ENCODE measurements at places on chromosomes 3 and 15.

DNA sequence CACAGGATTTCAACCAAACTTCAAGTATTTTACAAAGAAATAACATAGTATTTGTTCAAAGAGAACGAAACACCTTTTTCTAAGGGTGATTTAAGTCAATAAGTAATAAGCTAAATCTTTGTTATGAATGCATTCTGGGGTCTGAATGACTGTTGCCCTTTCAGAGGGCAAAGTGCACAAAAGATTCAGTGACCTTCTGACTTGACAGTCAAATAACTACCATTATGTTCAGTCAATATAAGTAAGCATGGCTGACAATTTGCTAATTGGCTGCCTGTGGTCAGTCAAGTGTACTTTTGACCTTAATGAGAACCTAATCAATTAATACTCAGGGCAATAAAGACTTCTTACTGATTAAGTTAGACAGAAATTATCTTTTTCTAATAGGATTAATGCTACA, 133.1 kb upstream of the NANOGP8 start:
- no peak for DNase-seq

DNA sequence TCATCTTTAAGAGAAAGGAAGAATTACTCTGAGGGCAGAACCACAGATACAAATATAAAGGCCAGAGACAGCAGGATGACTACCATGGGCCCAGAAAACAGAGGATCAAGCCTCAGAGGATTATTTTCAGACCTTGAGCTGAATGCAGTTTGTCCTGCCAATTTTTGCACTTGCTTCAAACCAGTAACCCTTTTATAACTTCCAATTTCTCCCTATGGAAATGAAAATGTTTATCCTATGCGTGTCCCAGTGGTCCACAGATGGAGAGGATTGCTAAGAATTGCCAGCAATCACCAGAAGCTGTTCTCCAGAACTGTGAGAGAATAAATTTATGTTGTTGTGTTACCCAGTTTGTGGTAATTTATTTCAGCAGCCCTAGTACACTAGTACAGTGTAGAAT, 26.4 kb upstream of the MME start:
- no peak for DNase-seq

DNA sequence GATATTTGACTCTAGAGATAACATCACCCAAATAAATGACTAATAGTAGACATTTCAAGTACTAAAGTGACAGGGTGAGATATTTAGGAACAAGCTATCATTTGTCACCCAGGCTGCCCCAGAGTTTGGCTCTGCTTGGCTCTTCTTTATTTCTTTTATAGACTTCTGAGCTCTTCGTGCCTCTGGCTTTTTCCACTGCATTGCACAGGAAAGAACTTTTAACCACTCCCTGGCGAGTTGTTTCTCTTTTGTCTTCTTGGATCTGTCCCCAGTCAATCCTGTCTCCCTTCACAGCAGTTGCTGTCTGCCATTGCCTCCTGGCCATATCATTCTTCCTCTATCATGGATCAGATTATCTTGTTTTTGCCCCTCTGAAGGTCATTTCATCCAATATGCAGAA, 339.2 kb upstream of the DCBLD2 start:
- no peak for DNase-seq

- no peak for DNase-seq
Observed at GRCh38 chr3:114760679-114761078, 386.4 kb downstream of the ZBTB20 start.

DNA sequence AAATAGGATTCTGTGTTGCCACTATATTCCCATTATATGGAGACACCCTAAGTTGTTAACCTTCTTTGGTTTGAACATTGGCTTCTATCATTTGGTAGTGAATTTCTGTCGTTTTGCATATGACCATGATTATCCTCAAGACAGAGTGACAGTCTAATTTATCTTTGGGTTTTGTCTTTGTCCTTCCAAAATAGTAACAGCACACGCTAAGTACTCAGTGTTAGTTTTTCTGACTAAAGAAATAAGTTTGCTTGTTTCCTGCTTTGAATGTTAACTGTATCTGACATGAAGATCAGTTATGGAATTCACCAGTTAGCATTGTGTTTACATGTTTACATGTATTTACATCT, 352.5 kb upstream of the GRM7 start:
- no peak for DNase-seq

GRCh38 chr3:154584041-154584440, 154.1 kb upstream of the GPR149 start:
- DNase-seq, result no peak

GRCh38 chr15:82585072-82585471, 44.8 kb upstream of the RPS17 start:
- no peak for DNase-seq

- peak; percentile 20 for DNase-seq
Observed at GRCh38 chr15:29268706-29269484, 727 bp downstream of the NSMCE3 start.

DNA sequence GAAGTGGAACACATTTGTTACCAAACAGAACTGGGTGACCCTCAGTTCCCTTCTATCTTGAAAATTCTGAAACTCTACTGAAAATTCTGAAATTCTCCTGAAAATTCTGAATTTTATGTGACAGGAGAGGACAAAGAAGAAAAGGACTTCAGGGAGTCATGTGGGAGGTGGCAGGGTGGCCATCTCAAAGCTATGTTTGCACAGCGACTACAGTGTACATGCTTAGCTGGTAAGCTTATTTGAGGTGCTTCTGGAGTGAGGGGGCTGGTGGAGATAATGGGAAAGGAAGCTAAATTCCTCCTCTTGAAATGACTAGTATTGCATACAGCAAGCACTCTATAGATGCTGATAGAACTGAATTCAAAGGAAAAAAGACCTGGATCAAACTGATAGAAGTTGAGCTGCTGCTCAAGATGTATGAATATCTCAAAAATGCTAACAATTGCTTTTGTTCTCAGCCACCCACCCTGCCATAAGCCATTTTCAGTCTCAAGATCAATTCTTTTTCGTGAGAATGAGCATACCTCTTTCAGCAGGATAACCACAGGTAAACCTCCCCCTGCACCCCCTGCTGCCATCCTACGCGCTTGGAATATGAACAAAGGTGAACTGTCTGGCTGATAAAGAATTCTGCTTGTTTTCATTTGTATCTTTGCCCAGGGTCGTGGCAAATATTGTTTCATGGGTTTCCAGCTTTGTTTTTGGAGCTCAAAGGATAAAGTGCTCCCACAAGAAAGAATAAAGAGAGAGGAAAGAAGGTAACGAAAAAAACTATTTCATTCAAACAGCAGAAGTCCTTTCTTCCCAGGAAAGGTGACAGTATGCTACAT, 16.6 kb upstream of the ARHGEF3 start:
- DNase-seq, result no peak

DNA sequence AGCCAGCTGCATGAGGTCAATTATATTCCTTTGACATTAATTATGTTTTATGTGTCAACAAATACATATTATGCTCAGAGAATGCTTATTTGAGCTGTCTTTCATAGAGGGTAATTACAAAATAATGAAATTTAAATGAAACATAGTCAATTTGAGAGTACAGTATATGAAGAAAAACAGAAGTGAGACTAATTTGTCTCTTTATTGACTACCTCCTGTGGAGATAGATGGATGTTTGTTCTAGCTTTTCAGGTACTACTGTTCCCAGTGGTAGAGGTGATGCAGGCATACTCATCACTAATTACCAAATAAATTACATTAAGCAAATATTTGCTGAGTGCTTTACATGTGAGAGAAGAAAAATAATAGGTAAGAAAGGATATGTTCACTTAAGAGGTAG, 1129.6 kb downstream of the OTOL1 start:
- DNase-seq, result no peak

All from stimulated activated CD4-positive, alpha-beta T cell treated with anti-CD3 and anti-CD28 coated beads, Interleukin-1b, Interleukin-23, amount 100 ng/mL, for 4 hours (primary cell).